ENCODE measurements at places on chromosomes 3 and 15.

DNA sequence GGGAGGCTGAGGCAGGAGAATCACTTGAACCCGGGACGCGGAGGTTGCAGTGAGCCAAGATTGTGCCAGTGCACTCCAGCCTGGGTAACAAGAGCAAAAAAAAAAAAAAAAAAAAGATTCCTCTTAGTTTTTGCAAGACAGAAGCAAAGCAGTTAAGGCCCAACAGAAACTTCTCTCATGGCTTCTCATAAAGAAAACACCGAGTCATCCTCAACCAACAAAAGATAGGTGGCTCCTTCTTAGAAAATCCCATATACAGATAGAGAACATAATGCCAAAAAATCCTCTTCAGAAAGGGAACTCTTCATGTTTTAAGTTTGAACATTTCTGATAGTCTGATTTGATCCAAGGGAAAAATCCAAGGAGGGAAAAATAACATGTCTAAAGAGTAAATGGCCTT, 12.5 kb upstream of the SKIL start:
- DNase-seq: no peak

DNA sequence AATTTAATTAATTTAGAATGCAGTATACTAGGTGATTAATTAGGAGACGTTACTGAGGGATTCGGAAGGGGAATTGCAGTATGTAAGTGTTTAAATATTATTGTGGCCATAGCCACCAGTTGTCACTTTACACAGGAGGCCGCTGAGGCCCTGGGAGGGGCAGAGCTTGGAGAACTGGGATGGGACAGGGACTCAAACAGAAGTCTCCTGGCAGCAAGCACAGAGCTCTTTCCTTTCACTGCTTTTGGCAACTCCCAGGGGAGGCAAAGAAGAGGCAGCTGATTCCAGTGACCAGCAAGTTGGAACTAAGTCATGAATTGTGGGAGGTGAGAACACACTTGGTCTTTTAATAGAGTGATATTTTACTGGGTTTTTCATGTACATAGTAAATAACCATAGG, 248.6 kb downstream of the RPLP1 start:
- no peak for DNase-seq

DNA sequence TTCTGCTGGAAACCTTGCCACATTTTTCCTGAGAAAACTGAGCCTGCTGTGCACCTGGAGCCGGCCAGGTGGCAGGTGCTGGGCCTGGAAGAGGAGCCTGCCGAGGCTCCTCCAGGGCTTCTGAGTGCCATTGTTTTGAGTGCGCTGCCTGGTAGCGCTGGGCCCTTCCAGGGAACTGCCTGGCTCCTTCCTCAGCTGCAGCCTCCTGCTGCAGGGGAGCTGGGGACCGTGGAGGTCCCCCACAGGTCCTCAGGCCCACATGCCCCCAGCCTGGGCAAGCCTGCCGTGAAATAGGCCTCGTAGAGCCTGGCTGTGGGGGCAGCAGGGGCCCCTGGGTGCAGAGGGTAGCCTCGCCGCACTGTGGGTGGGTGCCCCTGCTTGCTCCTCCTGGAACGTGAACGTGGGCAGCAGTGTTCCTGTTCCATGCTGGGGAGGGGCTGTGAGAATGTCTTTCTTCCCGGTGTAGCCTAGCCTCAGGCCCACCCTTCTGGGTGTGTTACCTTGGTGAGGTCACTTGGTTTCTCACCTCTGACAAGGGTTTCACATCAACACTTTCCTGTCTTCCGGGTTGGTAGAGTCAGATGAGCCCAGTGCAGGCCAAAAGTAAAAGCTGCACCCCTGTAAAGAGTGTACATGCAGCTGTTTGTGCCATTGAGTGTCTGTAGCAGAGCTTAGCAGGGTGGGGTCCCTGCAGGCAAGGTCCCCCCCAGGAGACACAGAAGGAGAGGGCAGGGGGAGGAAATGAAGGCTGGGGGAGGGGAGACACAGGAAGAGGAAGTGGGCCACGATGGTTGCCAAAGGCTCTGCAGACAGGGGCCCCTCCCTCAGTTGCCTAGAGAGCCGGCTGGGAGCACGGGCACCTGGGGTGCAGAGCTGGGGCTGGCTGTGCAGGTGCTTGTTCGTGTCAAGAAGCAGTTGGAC, 34.5 kb downstream of the KLF13 start:
- DNase-seq: peak; percentile 55

- DNase-seq: no peak
These were observed 6.5 kb upstream of the TMEM115 start for GRCh38 chr3:50365842-50366220.

DNA sequence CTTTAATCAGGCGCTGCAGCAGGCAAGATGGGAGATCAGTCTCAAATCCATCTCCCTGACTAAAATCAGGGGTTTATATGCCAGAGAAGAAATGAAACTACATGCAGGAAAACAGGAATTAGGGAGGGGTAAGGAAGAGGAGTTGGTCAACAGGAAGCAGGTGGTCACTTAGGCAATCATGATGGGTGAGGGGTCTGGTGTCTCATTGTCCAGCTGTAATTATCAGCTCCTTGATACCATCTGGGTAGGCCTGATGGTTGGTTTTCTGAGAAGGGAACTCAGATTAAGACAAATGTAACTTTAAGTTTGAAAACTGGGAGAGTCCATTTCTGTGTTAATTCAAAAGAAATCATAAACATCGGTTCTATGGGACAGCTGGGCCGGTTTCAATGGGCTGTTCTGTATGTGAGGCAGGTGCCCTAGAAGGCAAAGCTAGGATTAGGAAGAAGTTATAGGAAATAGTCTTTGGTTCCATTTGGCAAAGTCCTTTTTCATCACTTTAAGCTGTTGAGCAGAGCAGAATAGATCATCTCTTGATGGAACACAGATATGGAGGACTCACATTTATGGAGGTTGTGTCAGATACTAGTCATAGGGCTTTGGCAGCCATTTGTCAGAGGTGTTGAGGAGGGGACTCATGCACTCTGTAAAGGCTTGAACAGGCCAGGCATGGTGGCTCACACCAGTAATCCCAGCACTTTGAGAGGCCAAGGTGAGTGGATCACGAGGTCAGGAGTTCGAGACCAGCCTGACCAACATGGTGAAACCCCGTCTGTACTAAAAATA, 149.4 kb downstream of the VGLL4 start:
- no peak for DNase-seq

GRCh38 chr15:90686435-90687218, 30.5 kb upstream of the BLM start:
- peak; percentile 46 for DNase-seq

DNA sequence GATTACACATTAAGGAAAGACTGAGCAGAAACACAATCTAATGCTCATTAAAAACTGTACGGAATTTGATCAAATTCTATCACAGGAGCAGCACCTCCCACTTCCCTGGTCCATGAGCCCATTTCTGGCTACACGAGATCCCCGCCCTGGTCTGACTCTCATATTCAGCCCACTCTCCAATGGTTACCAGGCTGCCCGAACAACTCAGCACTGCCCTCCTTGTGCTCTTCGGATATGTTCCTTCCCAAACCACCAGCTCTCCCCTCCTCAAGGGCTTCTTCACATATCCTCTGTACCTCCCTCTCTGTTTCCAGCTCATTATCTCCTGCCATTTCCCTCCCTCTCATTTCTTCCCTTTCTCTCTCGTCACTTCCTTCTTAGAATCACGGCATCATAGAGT, 180.5 kb downstream of the RSL24D1 start:
- DNase-seq: no peak

DNA sequence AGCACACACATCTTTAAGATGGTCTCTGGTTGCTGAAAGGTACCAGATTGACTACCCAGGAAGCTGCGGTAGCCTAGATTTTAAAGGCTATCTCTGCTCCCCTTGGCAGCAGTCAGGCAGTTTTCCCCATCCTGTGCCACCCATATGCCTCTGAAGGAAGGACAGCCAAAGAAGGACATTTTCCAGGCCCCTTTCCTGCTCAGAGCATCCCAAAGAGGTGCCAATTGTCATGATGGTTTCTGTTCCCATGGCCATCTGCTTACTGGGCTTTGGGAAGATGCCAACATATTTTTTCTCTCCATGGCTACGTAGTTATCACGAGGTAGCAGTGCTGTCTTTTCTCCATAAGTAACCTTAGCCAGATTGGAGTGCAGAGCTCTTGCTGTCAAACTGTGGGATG, 39.7 kb downstream of the UNC13C start:
- no peak for DNase-seq

DNA sequence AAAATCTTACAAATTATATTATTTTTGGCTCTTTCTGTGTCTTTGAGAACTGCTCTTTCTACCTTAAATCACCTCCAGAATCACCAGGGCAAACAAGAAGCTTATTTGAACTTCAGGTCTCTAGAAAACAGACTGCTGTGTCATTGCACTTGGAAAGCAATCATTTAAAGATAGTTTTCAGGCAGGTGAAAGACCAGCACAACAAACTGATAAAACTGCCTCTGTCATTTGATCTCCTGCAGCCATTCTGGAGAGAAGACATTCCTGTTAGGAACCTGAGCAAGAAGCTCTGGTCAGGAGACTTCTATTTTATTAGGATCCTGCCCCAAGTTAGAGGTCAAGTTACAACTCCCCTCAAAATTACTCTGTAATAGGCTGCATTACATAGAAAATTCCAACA, 50.7 kb upstream of the AP4E1 start:
- no peak for DNase-seq

- DNase-seq: no peak
These were observed 48.8 kb downstream of the STRIT1 start for GRCh38 chr3:155244699-155245098.

DNA sequence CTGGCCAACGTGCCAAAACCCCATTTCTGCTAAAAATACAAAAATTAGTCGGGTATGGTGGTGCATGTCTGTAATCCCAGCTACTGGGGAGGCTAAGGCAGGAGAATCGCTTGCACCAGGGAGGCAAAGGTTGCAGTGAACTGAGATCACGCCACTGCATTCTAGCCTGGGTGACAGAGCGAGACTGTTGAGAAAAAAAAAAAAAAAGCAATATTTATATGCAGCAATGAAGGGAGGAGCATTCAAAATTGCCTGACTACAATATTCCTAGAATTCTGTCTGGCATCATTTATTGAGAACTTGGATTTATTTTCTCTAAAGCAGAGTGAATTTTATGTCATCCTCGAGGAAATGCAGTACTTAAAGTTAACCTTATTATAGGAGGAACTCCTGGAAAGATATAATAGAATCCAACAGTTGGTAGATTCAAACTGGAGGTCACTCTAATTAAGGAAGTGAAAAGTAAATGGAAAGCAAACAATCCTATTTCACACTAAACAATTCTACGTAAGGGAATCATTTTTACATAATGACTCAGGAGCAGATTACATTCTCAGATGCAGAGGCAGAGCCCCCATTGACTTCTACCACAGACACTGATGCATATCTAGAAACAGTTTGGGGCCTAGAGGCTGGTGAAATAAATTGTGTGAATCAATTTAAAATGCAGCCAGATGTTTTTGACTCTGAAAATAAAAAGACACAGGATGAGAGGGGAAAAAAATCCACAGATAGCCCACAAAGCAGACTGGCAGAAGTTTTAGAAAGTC, 82.1 kb upstream of the FHIT start:
- DNase-seq: no peak

- DNase-seq: no peak
These were observed 63.8 kb downstream of the GJD2 start for GRCh38 chr15:34691034-34691433.

GRCh38 chr15:65979316-65979715, 110.0 kb downstream of the RAB11A start:
- no peak for DNase-seq

DNA sequence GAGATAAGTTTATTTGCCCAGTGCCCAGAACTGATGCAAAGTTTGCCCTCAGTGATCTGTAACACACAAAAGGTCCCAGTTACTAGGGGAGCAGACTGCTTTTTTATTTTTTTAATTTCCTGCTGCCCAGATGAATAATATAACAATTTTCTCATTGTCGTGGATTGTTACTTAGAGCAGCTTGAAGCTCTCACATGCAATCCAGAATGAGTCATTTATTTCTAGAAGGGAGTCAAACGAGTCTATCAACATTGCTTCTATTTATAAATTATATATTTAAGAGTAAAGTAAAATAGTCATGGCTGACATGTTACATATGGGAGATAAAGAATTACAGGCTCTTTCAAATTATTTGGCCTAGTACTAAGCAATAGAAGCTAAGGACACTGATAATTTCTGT, 41.3 kb downstream of the MEIS2 start:
- no peak for DNase-seq

DNA sequence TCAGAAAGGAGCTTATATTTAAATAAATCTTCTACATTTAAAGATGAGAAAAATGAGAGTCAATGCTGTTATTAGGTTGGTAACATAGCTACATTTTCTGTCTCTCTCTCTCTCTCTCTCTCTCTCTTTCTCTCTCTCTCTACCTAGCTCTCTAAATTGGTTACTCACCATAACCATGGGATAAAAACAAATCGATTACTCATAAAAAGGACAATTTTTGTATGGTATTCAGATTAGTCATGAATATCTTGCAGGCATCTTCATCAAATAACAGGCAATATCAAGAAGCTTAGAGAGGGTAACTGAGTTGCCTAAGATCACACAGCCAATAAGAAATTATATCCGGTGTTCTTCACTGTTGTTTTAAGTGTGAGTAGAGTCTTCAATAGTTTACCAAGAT, 81.8 kb upstream of the ALCAM start:
- no peak for DNase-seq

GRCh38 chr15:33839540-33839939, 128.8 kb upstream of the CHRM5 start:
- DNase-seq: no peak

DNA sequence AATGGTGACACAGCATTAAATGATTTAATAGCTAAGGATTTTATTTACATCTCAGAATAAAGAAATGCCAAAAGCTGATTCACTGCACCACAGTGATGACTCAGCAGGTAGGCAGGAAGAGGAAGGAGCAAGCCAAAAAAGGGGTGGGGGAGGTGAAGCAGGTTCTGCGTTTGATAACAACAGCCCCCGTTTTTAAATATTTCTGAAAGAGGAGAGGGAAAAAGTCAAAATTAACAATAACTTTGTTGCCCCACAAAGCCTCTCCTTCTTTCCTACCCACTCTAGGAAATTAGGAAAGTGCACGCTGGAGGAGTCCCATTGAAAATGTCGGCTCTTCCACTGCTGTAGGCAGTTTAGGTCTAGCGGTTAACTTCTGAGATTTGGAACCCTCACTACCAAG, 9.9 kb upstream of the CCDC54 start:
- no peak for DNase-seq

- DNase-seq: no peak
These were observed 31.2 kb upstream of the TOP2B start for GRCh38 chr3:25695731-25696420.

GRCh38 chr15:92527197-92527596, 128.4 kb downstream of the FAM174B start:
- no peak for DNase-seq

- no peak for DNase-seq
These were observed 23.0 kb downstream of the CPN2 start for GRCh38 chr3:194328053-194328657.

DNA sequence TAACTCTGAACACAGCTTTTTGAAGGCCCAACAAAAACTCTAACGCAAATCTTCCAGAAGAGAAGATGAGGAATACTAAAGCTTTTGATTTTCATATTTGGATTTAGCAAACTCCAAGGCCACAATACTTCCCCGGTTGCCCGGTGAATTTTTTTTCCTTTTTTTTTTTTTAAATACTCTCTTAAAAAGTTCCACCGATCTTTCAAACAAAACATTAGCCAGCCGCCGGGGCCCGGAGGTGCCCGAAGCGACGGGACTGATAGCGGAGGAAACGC, 2.3 kb downstream of the FOXL2 start:
- no peak for DNase-seq

All from activated naive CD4-positive, alpha-beta T cell treated with anti-CD3 and anti-CD28 coated beads, Interleukin-2, amount 50 U/mL, for 72 hours (primary cell).